Thymus (tissue), 14 donors: ENCODE measurements at places on chromosomes 3 and 15. TPM values are rescaled to one million over a fixed set of nuclear protein-coding genes. Genes with fewer than 3 reads are reported as not detected.

The LAMB2 gene
- total RNA-seq, result 24.9 TPM

The XCR1 gene
- total RNA-seq, result 4.2 TPM

The IMP3 gene
- 81.5 TPM for total RNA-seq

The MINAR1 gene
- 0.38 TPM for total RNA-seq

DNA sequence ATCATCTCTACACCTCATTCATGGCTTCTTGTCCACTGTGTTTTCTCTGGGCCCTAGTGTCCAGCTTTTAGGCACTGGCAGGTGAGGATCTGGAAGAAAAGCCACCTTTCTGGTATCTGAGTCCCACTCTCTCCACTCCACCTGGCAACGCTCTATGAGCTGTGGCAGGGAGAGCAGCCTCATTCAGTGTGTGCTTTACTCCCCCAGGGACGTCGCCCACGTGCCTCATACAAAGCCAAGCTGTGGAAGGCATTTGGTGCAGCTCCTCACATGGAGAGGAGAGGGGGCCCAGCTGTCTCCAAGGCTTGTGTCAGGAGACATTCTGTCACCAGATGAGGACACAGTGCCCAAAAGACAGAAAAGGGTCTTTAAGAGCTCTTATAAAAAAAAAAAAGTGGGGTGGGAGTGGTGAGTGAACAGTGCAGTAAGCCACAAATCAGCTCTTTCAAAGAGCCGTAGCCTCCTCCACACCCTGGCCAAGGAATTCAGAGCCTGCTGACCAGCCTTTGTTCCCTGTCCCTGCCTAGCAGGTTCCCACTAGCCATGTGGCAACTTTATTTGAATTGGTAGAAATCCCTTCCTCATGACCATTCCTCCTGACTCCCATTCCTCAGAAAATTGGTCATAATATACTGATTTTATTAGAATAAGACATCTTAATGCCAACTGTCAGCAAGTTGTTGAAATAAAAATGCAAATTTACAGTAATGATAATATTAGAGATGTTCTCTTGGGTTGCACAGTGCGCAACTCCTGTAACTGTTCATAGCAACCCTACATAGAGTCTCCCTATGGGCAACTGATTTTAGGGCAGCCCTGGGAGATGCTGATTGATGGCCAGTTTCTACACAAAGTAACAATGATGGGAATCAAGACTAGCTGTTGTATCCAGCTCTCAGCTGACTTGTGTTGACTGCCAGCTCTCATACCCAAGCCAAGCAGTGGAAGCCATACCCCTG lies 29.5 kb downstream of the GALNT15 start:
- no peaks in the 10 kb centered on the region for H3K4me1 ChIP-seq
- no peaks in the 10 kb centered on the region for H3K36me3 ChIP-seq
- no peak for DNase-seq
- H3K27me3 ChIP-seq, result no peaks in the 10 kb centered on the region

DNA sequence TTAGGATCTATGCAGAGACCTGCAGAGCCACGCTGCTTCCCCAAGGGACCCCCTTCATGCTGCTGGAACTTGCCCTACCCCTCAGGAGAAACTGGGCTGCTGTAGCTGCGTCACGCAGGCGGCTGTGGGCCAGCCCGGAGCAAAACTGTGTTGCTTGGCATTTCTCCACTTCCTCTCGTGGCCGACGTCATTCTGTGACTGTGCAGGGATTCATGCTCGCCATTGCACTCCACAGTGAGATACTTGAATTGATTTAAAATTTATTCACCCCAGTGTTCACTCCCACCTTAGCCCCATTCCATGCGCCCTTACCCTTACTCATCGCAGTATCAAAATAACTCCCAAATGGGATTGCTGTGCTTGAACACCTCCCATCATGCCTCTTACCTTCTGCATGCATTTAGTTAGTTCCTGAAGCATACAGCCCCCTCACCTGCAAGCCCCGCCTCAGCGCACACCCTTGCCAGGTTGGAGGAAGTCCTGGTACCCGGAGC lies 45.7 kb downstream of the TMEM44 start:
- peaks cover 8% of the 10 kb centered on the region for H3K4me1 ChIP-seq
- no peak for DNase-seq
- no peak overlapping the region for H3K4me3 ChIP-seq
- no peaks in the 10 kb centered on the region for H3K27me3 ChIP-seq

GRCh38 chr15:67043939-67044771 lies 21.2 kb upstream of the SMAD3 start:
- no peaks in the 10 kb centered on the region for H3K27me3 ChIP-seq
- H3K27ac ChIP-seq, result no peak overlapping the region
- H3K4me1 ChIP-seq, result peaks cover 21% of the 10 kb centered on the region
- DNase-seq, result no peak
- H3K36me3 ChIP-seq, result no peaks in the 10 kb centered on the region

GRCh38 chr15:90790057-90790456 lies 72.9 kb downstream of the BLM start:
- no peaks in the 10 kb centered on the region for H3K27me3 ChIP-seq
- H3K4me3 ChIP-seq, result no peak overlapping the region
- H3K27ac ChIP-seq, result no peak overlapping the region
- H3K36me3 ChIP-seq, result peaks cover 24% of the 10 kb centered on the region

DNA sequence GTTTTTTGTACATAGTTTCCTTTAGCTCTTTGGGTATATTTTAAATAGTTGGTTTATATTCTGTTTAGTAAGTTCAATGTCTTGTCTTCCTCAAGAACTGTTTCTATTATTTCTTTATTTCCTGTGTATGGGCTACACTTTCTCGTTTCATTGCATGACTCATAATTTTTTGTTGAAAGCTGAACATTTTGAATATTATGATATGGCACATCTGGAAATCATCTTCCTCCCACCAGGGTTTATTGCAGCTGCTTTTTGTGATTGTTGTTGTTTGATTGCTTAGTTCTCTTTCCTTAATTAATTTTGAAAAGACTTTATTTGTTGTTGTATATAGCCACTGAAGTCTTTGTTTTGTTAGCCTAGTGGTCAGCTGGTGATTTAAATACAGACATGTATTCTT lies 43.8 kb downstream of the LSM3 start:
- H3K36me3 ChIP-seq, result no peaks in the 10 kb centered on the region
- no peak for DNase-seq
- no peak overlapping the region for H3K4me3 ChIP-seq
- no peaks in the 10 kb centered on the region for H3K4me1 ChIP-seq
- no peaks in the 10 kb centered on the region for H3K27me3 ChIP-seq

- H3K4me1 ChIP-seq, result no peaks in the 10 kb centered on the region
- H3K4me3 ChIP-seq, result no peak overlapping the region
- no peak overlapping the region for H3K27ac ChIP-seq
Measured at GRCh38 chr15:51497806-51498205, 124.8 kb downstream of the DMXL2 start.

GRCh38 chr3:185207481-185207880 lies 46.4 kb downstream of the EHHADH start:
- no peak for DNase-seq
- no peak overlapping the region for H3K4me3 ChIP-seq
- no peak overlapping the region for H3K27ac ChIP-seq
- H3K27me3 ChIP-seq, result no peaks in the 10 kb centered on the region

DNA sequence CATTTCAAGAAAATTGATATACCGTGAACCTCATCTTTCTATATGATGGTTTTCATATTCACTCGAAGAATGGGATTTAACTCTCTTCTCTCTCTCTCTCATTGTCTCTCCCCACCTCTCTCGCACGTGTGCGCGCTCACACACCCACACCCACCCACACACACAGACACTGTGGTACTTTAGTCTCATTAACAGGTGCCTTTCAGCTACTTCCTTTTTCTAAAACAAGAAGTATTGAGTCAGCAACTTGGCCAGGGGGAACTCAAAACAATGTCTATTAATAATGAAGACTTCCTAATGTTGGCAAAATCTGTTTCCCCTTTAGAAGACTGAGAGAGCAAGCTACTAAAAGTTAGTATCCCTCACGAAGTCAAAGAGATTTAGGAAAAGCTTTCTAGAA lies 150.7 kb downstream of the TMCO5A start:
- no peak for DNase-seq
- no peaks in the 10 kb centered on the region for H3K36me3 ChIP-seq
- H3K27me3 ChIP-seq, result no peaks in the 10 kb centered on the region
- H3K4me1 ChIP-seq, result no peaks in the 10 kb centered on the region
- H3K4me3 ChIP-seq, result no peak overlapping the region

DNA sequence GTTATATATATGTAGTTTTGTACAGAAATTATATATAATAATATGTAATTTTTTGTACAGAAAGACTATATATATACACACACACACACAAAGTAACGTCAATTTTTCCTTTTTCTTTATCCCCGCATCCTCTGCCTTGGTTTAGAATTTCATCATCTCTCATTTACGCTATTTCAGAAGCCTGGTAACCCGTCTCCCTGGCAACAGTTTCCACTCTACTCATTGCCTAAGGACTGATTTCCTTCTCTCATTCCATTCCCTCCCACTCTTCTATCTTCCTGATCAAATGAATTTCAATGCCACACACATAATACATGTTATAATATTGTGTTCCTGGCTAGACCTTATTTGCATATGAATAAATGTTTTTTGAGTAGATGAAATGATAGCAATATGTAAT lies 47.8 kb upstream of the NDN start:
- H3K4me1 ChIP-seq, result no peaks in the 10 kb centered on the region
- no peak overlapping the region for H3K27ac ChIP-seq
- H3K36me3 ChIP-seq, result no peaks in the 10 kb centered on the region
